ENCODE measurements at places on chromosomes 12 and 14.

- peak; percentile 25 for DNase-seq
Observed at GRCh38 chr12:124835656-124836410, 27.8 kb downstream of the SCARB1 start.

DNA sequence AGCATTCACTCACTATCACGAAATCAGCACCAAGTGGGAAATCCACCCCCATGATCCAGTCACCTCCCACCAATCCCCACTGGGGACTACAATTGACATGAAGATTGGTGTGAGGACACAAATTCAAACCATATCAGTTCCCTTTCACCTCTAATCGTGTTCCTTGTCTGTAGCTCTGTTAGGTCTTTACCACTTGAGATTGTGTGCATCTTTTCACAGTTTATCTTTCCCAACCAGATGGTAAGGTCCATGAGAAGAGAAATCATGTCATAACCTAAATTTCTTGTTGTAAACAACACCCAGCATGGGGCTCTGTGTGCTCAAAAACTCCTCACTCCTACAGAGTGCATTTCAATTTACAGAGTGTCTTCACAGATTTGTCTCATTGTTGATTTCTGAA is 27.1 kb upstream of the PCED1B start:
- no peak for DNase-seq

- DNase-seq, result no peak
Observed at GRCh38 chr14:104237651-104238423, 99.5 kb downstream of the KIF26A start.

- peak; percentile 78 for DNase-seq
Observed at GRCh38 chr12:12336049-12336411, 14.0 kb downstream of the MANSC1 start.

DNA sequence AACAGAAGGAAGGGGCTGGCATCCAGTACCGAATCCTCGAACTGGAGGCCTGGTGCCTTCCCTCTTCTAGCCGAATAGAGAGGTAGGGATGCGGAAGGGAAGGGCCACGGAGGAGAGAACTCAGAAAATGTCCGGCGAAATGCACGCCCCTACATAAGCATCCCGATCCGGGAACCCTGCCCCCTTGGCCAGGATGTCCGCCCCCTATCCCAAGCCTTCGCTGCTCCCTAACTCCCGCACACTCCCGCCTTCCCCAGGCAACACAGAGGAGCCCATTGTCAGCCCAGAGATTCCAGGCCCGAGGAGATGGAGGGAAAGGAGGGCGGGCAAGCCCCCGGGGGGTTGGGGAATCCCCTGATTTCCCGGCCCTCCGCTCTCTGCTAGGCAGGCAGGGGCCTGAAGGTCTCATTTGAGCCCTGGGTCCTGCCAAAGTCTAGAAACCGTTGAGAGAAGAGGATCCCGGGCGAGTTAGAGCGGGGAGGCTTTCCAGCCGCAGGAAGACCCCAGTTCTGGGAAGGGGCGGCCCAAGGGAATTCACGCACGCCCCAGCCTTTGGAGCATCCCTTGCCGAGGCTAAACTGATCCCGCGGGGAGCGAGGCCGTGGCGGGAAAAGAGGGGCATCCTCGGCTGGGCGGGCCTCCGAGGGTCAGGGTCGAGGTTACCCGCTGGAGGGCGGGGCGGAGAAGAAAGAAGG is 569 bp upstream of the ARHGEF40 start:
- no peak for DNase-seq

- no peak for DNase-seq
Observed at GRCh38 chr14:95651028-95651427, 35.2 kb upstream of the TCL1B start.

GRCh38 chr14:61337893-61338292 is 16.5 kb downstream of the PRKCH start:
- DNase-seq, result no peak

DNA sequence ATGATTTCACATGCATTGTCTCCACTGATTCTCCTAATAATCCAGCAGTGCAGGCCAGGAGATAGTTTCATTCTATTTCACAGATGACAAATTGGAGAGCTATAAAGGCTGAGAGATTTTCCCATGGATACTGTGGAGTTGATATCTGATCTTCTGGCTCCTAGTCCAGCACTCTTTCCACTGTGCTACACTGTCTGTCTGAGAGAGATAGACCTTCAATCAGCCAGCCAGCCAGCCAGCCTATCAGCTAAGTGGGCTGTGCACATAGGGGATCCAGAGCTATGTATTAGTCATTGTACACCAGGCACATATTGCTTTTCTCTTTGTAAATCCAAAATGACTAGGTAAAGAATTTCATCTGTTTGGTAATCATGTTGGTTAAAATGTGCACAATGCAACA is 91.8 kb upstream of the ATP2B1 start:
- DNase-seq, result no peak

DNA sequence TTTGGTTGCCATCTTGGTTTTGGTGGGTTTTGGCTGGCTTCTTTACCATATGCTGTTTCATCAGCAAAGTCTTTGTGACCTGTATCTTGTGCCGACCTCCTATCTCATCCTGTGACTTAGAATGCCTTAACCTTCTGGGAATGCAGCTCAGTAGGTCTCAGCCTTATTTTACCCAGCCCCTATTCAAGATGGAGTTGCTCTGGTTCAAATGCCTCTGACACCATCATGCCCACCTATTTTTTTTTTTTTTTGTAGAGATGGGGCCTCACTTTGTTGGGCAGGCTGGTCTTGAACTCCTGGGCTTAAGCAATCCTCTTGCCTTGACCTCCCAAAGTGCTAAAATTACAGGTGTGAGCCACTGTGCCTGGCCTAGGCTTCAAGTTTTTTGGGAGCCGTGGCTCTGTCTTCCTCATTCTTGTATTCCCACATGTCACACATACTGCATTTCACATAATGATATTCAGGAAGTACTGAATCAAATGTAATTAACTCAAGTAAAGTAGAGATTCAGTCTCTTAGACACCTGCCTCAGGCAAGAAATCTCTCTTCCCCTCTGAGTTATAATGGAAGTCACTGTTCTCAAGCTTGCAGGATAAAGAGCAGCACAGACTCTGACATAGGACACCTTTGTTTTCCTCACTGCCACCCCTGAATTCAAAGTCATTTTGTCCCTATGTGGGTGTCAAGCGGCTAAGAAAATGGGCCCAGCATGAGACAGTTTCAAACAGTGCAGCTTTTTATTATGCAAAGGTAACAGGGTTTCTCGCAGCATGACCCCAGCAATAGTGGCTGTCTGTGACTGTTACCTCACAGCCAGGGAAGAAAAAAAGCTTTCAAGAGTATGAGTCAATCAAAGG is 159.0 kb downstream of the PTPN11 start:
- DNase-seq, result no peak

DNA sequence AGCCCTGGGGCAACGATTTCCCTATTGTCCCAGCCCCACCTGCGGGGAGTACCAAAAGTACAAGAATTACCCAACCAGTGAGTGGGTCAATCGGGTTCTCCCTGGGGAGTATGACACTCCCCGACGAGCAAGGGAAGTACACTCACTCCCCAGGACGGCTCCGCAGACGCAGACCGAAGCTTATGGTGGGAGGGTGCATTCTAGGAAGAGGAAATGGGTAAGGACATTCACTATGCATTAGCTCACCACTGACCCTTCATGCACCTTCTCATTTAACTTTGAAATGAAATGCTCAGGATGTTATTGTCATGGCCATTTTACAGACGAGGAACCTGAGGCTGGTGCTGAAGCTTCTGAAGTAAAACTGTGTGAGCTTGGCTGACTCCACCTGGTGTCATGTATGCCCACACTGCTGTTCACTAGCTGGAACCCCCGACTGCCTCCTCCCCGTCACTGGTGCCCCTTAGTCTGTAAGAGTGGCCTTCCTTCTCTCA is 45.8 kb upstream of the TMED10 start:
- peak; percentile 94 for DNase-seq

DNA sequence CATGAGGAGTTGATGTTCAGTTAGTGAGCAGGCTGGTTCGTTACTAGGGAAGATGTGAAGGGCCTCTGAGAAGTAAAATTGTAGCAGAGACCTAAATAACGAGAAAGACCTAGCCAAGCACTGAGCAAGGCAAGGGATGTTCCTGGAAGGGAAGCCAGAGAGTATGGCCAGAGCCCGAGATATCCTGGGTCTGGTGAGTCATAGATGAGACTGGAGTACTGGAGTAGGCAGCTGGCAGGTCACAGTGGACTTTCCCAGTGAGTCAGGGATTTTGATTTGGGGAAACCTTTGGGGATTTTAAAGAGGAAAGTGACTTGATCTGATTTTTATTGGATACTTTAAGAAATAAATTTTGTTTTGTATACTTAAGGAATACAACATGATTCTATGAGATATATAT is 369.0 kb downstream of the DIO2 start:
- DNase-seq, result peak; percentile 21

DNA sequence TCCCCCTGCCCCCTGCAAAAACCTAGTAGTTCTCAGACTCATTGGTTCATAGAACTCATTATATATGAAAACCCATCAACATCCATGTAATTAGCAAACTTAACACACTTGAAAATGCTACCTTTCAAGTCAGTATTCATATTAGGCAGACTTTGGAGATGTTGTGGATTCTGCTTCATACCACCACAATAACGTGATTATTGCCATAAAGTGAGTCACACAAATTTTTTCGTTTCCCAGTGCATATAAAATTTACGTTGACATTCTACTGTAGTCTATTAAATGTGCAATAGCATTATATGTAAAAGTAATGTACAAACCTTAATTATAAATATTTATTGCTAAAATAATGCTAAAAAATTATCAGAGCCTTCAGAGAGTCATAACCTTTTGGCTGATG is 654.0 kb downstream of the DIO2 start:
- no peak for DNase-seq

- DNase-seq, result peak; percentile 72
Observed at GRCh38 chr14:96100161-96101064, 61.3 kb downstream of the C14orf132 start.

DNA sequence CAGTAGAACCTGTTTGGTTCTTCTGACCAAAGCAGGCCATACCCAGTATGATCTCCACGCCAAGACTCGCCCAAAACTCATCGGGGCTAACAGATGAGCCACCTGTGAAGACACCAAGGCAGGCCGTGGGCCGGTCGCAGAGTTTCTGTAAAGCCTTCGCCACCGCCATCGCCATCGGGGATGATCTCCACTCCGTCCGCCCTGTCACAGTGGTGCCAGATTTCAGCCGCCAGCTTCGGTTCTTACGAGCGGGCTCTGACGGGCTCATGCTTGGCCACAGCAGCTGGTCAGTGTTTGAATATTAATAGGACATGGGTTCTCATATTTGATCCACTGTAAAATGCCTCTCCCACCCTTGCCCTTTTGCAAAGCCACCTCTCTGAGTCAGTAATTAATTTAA is 113.2 kb upstream of the TMEM132D start:
- DNase-seq, result no peak

- DNase-seq, result no peak
Observed at GRCh38 chr12:122081697-122082221, 3.2 kb downstream of the MLXIP start.

GRCh38 chr14:23469906-23470403 is 452 bp downstream of the NGDN start:
- DNase-seq, result no peak

DNA sequence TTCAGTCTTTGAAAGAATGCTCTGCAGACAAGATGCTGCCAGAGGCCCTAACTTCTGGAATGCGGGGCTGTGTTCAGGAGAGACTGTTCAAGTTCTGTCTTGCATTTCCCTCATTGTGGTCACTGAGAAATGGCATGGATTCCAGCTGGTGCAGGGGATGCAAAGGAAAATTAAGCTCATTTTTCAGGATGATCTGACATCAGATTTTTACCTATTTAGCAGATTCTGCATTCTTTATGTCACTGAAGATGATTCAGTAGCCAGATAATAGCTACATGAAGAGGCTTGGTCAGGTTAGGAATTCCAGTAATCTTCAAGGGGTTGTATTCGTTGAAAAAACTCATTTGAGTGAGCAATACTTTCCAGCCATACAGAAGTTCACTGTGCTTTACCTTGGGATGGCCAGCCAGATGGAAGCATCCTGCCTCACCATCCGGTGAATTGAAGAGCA is 16.1 kb upstream of the MFAP5 start:
- peak; percentile 94 for DNase-seq

- DNase-seq, result no peak
Observed at GRCh38 chr14:96698960-96699539, 98.1 kb upstream of the VRK1 start.

- no peak for DNase-seq
Observed at GRCh38 chr12:69844416-69844815, 19.4 kb downstream of the MYRFL start.

GRCh38 chr12:83161456-83161855 is 474.8 kb downstream of the TMTC2 start:
- DNase-seq, result peak; percentile 47

- DNase-seq, result peak; percentile 93
Observed at GRCh38 chr12:113860950-113861349, 105.2 kb downstream of the RBM19 start.

DNA sequence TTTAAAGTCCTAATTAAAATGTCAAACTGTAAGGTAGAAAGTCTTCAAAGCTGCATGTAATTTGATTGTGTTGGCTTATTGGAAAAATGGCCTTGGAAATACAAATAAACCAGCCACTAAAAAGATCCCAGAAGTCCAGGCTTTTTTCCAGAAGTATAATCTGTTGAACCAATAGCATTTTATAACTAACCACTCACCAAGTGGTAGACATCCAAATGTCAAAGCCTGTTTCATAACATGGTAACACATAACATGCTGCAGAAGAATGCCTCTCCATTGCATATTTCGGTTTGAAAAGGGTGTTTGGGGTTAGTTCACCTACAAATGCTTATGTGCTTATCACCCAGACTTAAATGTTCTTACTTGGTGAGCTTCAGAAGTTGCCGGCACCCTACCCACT is 183.7 kb upstream of the DIO2 start:
- no peak for DNase-seq

DNA sequence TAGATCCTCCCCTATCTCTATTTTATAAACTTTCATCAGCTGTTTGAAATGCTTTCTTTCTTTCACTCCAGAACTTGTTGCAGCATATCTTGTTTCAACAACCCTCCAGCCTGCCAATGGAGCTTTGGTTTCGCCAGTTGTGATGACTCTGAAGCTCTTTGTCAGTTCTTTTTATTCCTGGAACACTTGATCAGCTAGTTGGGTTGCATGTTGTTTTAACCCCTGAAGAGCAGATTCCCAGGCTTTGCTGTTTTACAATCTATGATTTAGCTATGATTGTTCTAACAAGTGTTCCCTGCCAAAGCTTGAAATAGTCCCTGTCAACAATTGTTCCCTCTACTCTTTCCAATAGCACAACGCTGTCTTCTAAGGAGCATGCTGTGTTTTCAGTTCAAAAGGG is 50.6 kb upstream of the FUT8 start:
- peak; percentile 94 for DNase-seq

- DNase-seq, result no peak
Observed at GRCh38 chr14:59832653-59833294, 37.8 kb downstream of the RTN1 start.
